Fibroblast of lung (primary cell): ENCODE measurements at places on chromosomes 7 and 10. TPM values are rescaled to one million over a fixed set of nuclear protein-coding genes. Genes with fewer than 3 reads are reported as not detected.

- H3K4me3 ChIP-seq = no peak overlapping the region
- no peak overlapping the region for H3K27ac ChIP-seq
- peak; percentile 35 for DNase-seq
These were observed 484.6 kb downstream of the GATA3 start for GRCh38 chr10:8539056-8539455.

- H3K4me3 ChIP-seq = no peak overlapping the region
- no peak for DNase-seq
These were observed 152.8 kb downstream of the SVIL start for GRCh38 chr10:29481906-29482440.

DNA sequence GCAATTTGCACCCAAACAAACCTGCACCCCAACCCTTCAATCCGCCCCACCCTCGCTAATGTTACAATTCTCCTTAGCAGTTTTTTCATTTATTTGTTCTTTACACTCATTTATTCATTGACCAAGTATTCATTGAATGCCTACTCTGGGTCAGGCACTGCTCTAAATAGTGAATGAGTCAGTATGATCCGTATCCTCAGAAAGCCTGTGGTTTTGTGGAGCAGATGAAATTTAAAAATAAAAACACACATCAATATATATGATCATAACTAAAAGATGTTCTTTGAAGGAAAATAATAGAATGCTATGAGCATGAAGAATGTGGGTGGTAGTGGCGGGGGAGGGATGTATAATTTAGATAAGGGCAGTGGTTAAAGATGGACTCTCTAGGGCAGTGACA is 13.3 kb downstream of the IFIT5 start:
- H3K36me3 ChIP-seq = no peaks in the 10 kb centered on the region
- DNase-seq = peak; percentile 82
- no peaks in the 10 kb centered on the region for H3K27me3 ChIP-seq
- no peak overlapping the region for H3K4me3 ChIP-seq
- H3K27ac ChIP-seq = peak overlapping the region; percentile 49
- peaks cover 18% of the 10 kb centered on the region for H3K4me1 ChIP-seq

Gene SPDYE16
- polyA plus RNA-seq = not detected in 2 replicates
